Aorta (tissue), 5 donors: ENCODE measurements at places on chromosomes 1 and 21.
A peak's percentile ranks its signal among the peaks of the same experiment; 100 is the strongest.

DNA sequence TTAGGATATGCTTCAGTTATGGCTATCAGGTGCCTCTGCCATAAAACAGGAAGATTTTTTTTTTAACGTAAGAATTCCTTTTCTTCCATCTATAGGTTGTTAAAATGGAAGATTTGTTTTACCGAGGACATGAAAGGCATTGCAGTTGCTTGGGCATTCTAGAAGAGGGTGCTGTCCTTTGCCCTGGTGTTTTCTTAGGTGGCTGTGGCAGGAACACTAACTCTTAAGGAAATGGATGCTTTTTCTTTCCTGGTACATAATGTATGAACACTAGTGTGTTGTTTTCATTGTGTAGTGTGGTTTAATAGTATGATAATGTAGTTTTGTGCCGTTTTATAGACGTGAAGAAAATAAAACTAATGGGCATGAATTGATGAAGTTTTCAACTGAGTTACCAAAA lies 47.2 kb downstream of the UCK2 start:
- no peaks in the 10 kb centered on the region for H3K27me3 ChIP-seq
- DNase-seq, result no peak
- H3K4me1 ChIP-seq, result no peaks in the 10 kb centered on the region
- no peak overlapping the region for H3K4me3 ChIP-seq
- no peak overlapping the region for H3K27ac ChIP-seq

- DNase-seq, result no peak
- H3K4me3 ChIP-seq, result no peak overlapping the region
- H3K36me3 ChIP-seq, result no peaks in the 10 kb centered on the region
- H3K27ac ChIP-seq, result no peak overlapping the region
- no peaks in the 10 kb centered on the region for H3K27me3 ChIP-seq
Observed at GRCh38 chr1:84972377-84972987, 24.4 kb downstream of the MCOLN2 start.

DNA sequence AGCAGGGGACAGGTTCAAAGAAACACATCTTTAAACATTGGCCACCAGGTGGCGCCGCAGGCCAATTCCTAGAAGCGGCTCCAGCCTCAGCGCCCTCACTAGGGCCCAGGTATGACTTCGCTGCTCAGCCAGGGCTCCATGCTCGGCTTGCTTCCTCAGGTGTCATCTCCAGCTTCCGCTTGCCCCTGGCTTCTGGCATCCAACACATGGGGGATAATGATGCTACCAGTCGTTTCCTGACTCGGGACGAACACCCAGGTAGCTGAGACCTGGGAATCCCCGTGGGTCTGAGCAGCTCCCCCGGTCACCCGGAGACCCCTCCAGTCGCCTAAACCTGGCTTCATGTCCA lies 8.5 kb upstream of the MEX3A start:
- H3K27ac ChIP-seq, result no peak overlapping the region
- peak; percentile 88 for DNase-seq
- no peaks in the 10 kb centered on the region for H3K27me3 ChIP-seq
- H3K4me1 ChIP-seq, result no peaks in the 10 kb centered on the region
- no peak overlapping the region for H3K4me3 ChIP-seq

DNA sequence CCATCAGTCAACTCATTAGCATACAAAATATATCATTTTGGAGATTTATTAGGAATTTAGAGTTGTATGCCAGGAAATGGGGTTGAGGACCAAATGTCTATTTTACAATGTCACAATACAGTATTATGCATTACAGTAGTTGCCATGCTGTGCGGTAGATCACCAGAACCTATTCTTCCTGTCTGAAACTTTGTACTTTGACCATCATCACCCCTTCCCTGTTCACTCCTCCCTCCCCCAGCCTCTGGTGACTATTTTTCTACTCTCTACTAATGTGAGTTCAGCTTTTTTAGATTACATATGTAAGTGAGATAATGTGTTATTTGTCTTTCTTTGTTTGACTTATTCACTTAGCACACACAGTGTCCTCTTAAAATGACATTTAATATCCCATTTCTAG lies 50.8 kb downstream of the PTBP2 start:
- H3K4me1 ChIP-seq, result no peaks in the 10 kb centered on the region
- no peaks in the 10 kb centered on the region for H3K36me3 ChIP-seq
- H3K4me3 ChIP-seq, result no peak overlapping the region
- H3K27me3 ChIP-seq, result no peaks in the 10 kb centered on the region

GRCh38 chr1:160675641-160676410 lies 29.0 kb upstream of the SLAMF1 start:
- no peaks in the 10 kb centered on the region for H3K36me3 ChIP-seq
- H3K4me3 ChIP-seq, result no peak overlapping the region
- no peaks in the 10 kb centered on the region for H3K27me3 ChIP-seq
- DNase-seq, result peak; percentile 84
- no peaks in the 10 kb centered on the region for H3K4me1 ChIP-seq

DNA sequence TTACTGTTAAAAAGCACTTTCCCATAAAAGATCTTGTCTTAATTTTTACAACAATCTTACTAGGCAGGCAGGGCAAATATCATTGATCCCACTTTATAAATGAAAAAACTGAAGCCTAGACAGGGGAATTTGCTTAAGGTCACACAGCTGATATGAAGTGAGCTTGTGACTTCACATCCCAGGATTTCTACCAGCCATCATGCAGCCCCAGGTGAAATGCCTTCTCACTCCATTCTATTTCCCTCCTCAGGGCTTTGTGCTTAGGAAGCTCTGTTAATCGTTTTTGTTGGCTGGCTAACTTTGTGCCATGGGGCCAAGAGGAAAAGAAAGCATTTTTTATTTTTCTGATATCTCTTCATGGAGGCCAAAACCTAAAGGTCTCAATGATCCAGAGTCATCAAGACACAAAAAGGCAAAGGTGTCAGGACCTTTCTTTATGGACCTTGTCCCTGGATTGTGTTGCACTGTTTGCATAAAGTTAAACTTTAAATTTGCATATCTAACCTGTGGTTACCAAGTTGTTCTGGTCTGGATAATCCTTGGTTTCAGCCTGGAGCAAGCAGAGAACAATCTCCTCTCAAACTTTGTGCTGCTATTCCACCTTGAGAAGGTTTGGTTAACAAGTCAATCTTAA lies 44.8 kb upstream of the ZNF326 start:
- no peaks in the 10 kb centered on the region for H3K4me1 ChIP-seq
- no peak overlapping the region for H3K4me3 ChIP-seq
- H3K36me3 ChIP-seq, result no peaks in the 10 kb centered on the region
- no peak for DNase-seq
- H3K27ac ChIP-seq, result no peak overlapping the region
- peaks cover 3% of the 10 kb centered on the region for H3K27me3 ChIP-seq

- H3K27me3 ChIP-seq, result no peaks in the 10 kb centered on the region
- no peak overlapping the region for H3K4me3 ChIP-seq
- no peak for DNase-seq
- H3K36me3 ChIP-seq, result no peaks in the 10 kb centered on the region
Observed at GRCh38 chr1:213075725-213076124, 24.7 kb downstream of the RPS6KC1 start.

GRCh38 chr1:212104586-212105325 lies 69.2 kb downstream of the DTL start:
- peaks cover 3% of the 10 kb centered on the region for H3K4me1 ChIP-seq
- H3K4me3 ChIP-seq, result no peak overlapping the region
- no peaks in the 10 kb centered on the region for H3K36me3 ChIP-seq
- peaks cover 2% of the 10 kb centered on the region for H3K27me3 ChIP-seq
- H3K27ac ChIP-seq, result no peak overlapping the region
- DNase-seq, result no peak
